ENCODE measurements at places on chromosomes 5 and 9.

- no peak for DNase-seq
Measured at GRCh38 chr9:69605406-69605805, 66.8 kb downstream of the APBA1 start.

DNA sequence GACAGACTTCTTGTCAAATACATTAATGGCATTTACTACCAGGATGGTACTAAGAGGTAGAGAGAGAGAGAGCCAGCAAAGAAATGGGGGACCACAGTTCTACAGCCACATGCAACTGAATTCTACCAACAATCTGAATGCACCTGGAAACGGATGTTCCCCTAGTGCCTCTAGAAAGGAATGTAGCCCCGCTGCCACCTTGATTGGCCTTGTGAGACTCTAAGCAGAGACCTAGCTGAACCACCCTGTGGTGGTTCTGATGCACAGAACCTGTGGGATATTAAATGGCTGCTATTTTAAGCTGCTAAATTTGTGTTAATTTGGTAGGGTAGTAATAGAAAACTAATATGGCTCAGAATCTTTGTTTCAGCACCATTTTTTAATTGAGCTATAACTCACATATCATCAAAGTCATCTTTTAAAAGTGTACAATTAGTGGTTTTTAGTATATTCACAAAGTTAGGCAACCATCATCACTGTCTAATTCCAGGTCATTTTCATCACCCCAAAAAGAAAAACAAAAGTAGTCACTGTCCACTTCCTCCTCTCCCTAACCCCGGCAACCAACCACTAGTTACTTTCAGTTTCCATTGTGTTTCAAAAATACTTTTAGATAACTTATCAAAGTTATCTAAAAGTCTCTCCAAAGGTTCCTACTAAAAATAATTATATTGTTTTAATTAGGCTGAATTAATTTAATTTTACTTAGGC, 51.7 kb downstream of the CPLANE1 start:
- DNase-seq: no peak

DNA sequence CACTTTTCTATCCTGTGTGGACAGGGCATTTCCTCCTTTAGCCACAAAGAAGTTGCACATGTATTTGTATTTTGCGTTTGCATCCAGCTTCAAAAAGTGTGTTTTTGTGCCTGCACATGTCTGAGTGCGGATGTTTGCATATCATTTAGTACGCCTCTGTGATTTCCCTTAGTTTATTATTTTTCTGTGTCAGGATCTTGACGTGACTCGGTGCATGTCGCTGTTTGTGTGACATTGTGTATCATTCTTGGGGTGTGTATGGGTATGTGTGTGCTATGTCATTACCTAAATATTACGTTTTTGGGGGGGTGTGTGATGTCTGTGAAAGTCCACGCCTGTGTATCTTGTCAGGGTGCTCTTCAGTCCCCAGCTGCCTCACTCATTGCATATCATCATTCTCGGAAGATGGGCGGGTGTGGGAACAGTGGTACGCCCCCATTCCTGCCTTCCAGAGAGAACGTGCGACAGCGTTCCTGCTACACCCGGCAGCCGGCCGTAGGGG, 416 bp upstream of the PAIP2 start:
- no peak for DNase-seq

DNA sequence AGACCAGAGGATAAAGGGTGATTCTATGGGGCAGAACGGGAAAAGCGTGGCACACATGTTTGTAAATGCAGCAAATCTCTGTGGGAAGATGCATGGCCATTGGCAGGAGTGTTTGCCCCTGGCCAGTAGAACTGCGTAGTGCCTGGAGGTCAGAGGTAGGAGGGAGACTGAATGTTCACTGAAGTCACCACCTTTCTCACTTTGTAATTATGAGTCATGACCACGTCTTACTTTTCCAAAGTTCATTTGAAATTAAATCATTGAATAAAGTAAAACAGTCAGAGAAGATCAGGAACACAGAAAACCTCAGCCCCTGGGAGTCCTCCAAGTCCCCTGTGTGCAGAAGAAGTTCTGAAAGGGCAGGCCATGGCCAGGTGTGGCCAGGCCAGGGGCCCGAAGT, 4.6 kb downstream of the PTGES start:
- DNase-seq: no peak

DNA sequence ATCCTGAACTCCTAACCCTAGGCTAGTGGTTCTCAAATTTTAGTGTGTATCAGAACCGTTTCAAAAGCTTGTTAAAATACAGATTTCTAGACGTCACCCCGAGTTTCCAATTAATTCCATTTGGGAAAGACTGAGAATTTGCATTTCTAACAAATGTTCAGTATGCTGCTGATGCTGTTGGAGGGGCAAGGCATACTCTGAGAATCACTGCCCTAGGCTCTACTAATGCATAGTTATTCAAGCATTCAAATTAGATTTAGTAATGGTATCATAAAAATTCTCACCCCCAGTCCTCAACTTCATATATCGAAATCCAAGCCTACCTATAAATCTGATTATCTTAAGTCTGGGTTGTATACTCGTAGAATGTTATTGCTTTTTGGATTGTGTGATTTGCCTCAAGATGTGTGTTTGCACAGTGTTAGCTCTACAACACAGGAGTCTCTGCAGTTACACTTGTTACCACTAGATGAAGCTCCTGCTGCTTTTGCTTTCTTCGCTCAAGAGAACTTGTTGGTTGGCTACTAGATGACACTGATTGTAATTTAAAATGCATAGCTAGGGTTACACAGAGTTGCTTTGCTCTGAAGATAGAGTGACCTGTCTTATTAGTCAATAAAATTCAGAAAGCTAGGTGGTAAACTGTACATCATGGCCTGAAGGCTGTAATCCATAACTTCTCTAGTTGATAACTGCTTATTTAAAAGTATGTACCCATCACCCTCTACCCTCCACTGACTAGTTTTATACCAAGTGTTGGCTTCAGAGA, 7.5 kb upstream of the ERAP2 start:
- DNase-seq: no peak

DNA sequence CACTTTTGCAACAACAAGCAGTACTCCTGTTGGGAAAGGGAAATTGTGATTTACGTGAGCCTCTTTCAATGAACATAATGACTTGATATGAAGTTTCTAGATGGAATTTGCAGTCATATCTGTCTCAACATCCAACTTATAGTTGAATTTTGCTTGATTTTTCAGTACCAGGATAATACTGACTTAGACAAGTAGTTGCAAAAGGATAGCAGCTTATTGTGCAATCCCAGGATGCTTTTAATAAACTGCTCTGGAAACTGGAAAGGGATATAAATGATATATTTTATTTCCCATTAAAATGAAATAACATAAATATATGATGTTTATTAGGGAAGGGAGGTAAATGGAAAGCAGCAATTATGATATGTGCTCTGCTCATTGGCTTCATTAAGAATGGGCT, 174.4 kb upstream of the RGMB start:
- no peak for DNase-seq

GRCh38 chr9:130780415-130780814, 54.6 kb upstream of the ABL1 start:
- DNase-seq: no peak

DNA sequence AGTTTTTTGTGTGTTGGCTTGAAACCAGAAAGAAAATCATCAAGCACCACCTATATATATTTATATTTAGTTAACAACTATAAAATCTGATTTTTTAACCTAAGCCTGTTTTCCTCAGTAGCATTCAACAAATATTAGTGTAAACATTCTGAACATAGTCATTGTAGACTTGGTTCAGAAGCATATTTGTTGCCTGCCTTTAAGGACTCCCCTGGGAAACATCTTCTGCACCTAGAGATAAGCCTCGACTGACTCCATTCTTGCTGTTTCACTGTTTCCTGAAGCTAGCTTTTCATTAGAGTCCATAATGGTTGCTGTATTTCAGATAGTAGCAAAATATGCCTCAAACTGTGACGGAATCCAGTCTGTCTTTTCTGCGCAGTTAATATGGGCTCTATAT, 123.5 kb downstream of the TRIO start:
- no peak for DNase-seq

DNA sequence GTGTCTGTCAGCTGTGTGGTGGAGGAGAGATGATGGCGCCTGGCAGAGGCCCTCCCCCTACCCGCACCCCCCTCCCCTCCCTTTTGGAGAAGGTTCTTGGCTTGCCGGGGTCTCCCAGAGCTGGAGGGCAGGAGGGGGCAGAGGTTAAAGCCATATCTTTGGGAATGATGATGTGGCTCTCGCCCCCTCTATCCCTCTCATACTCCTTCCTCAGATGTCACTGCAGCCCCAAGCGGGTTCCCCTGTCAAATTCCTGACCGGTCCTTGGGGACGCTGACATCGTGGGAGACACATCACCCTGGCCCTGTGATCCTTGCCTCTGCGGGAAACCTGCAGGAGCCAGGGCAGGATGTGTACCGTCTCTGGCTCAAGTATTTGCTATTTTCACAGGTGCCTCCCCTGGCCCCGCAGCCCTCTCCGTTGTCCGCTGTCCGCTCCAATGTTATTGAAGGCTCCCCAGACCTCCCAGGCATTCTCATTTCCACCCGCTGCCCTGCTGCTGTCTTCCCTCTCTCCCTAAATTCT, 109.5 kb downstream of the FOXD1 start:
- no peak for DNase-seq

DNA sequence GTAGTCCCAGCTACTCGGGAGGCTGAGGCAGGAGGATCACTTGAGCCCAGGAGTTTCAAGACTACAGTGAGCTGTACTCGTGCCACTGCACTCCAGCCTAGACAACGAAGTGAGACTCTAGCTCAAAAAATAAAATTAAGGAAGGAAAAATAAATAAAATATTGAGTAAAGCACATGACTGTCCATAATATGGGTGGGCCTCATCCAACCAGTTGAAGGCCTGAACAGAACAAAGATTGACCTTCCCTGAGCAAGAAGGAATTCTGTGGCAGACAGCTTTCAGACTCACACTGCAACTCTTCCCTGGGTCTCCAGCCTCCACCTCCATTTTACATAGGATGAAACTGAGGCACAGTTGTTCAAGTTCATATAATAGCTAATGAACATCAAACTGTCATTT, 72.3 kb downstream of the RAD23B start:
- DNase-seq: no peak

DNA sequence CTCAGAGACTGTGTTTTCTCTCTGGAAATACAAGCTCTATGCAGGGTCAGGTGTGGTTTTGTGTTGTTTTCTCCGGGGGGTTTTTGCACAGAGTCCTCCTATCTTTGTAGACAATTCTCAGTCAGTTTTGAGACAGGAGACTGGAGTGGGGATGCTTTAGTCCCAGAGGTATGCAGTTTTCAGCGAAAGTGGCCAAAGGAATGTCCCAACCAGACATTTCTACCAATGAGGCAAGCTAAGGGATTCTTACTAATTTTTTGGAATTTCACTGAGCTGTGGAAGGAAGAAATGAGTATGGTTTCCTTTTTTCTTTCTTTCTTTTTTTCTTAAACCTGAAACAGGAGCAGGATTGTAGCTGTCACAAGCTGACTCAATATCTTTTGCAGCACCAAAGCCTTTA, 35.3 kb upstream of the PLPP1 start:
- DNase-seq: no peak

DNA sequence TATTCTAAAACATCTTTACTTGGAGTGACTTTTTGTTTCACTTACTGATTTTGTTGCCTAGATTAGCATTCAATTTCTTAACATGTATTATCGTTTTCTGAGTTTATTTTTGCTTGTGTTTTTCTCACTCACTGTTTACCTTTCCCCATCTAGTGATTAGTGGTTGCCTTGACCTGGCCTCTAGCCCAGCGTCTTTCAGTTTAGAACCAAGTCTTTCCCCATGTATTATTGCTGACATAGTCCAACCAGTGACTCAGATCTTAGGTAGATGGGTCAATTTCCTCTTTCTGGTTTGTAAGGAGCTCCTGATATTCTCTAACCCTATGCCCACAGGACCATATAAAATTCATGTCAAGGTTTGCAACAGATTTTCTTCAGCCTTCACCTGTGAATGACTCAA, 135.5 kb downstream of the PRR16 start:
- DNase-seq: no peak

- DNase-seq: no peak
Measured at GRCh38 chr9:78644359-78644758, 347.4 kb downstream of the PSAT1 start.

DNA sequence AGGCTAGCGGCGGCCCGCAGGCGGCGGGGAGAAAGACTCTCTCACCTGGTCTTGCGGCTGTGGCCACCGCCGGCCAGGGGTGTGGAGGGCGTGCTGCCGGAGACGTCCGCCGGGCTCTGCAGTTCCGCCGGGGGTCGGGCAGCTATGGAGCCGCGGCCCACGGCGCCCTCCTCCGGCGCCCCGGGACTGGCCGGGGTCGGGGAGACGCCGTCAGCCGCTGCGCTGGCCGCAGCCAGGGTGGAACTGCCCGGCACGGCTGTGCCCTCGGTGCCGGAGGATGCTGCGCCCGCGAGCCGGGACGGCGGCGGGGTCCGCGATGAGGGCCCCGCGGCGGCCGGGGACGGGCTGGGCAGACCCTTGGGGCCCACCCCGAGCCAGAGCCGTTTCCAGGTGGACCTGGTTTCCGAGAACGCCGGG, 253 bp downstream of the SLC12A2 start:
- peak; percentile 63 for DNase-seq

DNA sequence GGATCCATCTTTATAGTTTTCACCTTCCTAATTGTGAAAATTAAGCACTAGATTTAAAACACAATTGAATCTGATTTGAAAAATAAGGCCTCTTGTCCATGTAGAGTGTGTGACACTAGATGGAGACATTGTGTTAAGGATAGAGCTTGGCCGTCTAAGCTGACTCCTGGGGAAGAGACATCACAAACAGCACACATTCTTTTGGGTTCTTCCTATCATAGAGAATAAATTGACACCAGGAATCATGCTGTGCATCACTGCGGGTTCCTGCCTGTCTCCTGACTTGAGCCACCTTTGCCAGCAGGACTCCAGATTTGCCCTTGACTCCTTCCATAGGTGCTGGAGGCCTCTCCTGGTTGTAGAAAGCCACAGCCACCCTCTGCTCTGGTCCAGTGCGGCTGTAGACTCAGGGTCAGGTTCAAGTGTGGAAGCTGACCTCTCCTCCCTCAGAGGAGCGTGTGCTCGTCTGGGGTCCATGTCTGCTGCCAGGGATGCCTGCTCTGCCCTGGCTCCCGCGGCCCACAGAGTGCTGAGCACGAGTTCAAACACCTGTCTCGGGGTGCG, 11.2 kb downstream of the ROPN1L start:
- no peak for DNase-seq

- DNase-seq: peak; percentile 85
Measured at GRCh38 chr5:83927140-83927733, 206.6 kb upstream of the HAPLN1 start.

GRCh38 chr5:61401726-61402125, 69.7 kb downstream of the ZSWIM6 start:
- DNase-seq: no peak

DNA sequence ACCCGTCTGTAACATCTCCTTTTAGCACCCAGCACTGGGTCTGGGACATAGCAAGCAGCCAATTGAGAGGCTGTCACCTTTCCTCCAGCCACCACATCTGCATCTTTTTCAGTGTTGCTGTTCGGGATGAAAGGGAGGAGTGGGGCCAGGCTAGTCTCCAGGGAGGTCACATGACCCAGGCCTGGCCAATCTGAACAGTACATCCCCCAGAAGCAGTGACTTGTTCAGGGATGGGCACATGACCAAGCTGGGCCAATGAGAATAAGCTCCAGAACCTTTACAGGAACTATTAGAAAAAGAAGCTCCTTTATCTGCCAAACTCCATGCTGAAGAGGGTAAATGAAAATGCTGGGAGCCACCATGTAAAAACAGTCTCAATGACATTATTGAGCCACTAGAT, 359.0 kb downstream of the SLIT3 start:
- DNase-seq: no peak

Data from neural crest cell (in vitro differentiated cells).